Stimulated activated CD8-positive, alpha-beta memory T cell treated with anti-CD3 and anti-CD28 coated beads, Interleukin-4, amount 100 ng/mL, for 1 hour (primary cell): ENCODE measurements at places on chromosomes 5 and 9.

DNA sequence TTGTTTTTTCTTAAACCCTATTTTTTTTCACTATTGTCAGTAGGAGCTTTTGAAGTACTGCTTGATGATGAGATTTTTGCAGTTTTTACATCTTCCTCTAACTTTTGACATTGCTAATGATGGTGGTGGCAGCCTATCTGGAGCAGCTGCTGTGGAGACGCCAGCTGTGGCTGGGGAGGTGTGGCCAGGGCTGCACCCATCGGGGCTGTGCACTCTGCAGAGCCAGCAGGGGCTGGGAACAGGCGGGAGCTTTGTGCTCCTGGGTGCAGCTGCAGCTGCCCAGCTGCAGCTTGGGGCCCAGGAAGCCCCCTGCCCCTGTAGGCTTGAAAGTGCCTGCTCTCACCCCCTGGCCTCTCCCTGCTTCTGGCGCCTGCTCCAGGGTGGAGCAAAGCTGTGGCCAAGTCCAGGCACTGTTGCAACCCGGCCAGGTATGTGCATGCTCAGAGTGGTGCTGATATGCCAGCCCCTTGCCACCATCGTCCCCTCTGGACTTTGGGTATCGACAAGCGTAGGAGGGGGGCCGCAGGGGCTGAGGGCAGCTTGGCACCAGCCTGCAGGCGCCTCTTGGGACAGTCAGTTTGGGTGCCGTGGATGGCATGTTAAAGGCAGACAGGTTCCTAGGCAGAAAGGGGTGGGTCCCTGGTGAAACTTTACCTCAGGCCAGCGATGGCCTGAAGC is 39.2 kb downstream of the FER start:
- no peak for DNase-seq

DNA sequence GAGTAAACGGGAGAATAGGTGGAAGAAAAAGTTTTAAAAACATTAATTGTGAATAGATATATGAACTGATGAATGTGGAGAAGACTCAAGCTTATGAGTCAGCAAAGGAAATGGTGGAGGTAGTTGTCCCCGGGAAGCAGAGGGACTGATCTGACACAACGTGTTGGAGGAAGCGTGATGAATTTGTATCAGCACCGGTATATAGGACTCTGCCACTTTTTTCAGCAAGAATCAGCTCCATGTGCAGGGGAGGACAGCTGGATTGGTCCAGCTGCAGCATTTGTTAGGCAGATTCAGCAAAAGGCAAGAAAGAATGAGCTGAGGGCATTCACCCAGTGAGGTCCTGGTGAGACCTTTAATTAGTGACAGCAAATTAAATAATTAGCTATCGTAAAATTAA is 276.0 kb downstream of the TENT4A start:
- DNase-seq = no peak

- no peak for DNase-seq
Observed at GRCh38 chr9:108939975-108940374, 5.8 kb downstream of the ABITRAM start.

GRCh38 chr5:34621277-34622097 is 34.6 kb upstream of the RAI14 start:
- no peak for DNase-seq

DNA sequence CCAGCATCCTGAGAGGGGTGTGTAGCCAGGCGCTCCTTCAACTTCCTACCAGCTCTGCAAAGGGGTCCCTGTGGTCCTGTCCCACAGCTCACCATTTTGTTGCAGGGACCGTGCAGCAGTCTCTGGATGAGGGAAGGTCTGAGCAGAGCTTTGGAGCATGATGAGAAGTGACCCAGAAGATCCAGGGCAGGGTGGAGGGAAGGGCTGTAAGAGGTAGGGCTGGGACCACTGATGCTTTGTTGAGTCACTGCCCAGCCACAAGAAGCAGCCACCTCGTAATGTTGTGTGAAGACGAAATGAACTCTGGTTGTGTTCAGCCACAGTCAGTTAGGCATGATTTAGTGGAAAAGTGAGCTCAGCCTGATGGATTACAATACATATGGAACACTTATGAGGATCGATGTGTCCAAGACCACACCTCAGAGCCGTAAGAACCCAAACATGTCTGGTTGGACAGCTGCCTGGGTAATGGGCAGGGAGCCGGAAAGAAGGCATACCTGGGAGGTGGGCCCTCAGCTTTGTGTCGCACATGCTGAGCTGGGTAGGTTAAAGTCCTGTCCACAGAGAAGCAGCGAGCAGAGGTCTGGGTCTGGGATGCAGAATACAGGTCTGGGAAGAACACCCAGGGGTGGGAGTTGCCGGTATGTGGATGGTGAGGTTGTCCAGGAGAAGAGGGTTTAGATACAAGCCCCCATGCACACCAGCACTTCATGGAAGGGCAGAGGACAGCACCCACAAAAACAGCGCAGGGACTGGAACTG is 250.1 kb downstream of the GADD45G start:
- no peak for DNase-seq

- DNase-seq = no peak
Observed at GRCh38 chr9:38338342-38339018, 54.0 kb upstream of the ALDH1B1 start.

- DNase-seq = no peak
Observed at GRCh38 chr5:51230336-51230735, 152.9 kb upstream of the ISL1 start.

DNA sequence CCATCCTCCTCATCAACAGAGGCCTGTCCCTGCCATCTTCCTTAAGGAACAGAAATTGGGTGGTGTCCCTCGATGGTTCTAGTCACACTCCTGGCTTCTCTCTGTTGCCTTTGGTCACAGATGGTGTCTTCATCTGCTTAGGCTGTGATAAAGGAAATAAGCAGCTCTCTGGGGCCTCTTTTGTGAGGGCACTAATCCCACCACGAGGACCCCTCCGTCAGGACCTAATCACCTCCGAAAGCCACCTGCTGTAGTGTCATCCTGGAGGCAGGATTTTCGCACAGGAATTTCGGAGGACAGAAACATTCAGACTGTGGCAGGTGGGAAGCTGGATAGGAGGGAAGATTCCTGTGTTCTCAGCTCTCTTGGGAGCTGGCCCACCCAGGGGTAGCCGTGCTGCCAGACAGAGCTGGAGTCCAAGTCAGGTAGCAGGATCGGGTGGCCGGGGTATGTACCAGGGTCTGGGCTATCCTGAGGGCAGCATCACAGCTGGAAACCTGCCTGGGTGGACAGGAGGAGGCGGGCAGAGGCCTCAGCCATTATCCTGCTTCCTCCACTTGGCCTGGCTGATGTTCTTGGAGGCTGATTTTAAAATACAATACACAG is 59.5 kb downstream of the ANKRD33B start:
- no peak for DNase-seq

DNA sequence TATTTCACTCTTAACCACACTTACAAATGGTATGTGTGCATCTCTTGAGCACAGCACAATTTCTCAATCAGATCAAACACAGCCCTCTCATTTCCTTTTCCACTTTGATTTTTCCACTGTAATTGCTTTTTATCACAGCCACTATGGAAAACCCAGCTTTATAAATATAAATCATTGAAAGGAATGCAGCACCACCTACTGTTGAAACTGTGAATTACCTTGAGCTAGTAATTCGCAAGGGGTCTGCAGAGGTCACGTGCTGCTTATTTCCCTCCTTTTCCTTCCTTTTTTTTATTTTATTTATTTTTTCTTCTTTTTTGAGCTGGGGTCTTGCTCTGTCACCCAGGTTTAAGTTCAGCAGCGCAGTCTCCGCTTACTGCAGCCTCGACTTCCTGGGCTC is 76.9 kb downstream of the CDH6 start:
- no peak for DNase-seq

GRCh38 chr5:50302815-50303490 is 138.1 kb downstream of the EMB start:
- DNase-seq = no peak

DNA sequence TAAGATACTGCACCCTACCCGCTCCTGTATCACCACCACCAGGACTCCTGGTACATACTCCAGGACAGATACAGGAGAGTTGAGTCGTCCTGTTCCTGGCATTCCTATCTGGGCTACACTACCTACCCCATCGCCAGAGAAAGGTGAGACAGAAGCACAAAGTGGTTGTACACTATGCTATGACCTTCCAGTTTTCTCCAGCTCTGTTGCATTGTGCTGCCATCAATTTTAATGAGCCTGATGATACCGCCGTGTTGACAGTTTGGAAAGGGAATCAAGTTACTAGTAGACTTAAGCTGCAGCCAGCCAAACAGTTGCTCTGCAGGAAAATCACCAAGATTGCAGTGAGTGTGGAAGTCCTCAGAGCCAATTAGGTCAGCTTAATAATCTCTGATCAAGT is 35.2 kb downstream of the ANP32B start:
- no peak for DNase-seq
